NCI-H1105 treated with DMSO at 0.1 percent for 48 hours (cell line): ENCODE measurements at places on chromosomes 5 and 9.

GRCh38 chr9:109317311-109317978, 3.4 kb downstream of the EPB41L4B start:
- peak; percentile 47 for DNase-seq

GRCh38 chr5:38582293-38582974, 26.0 kb upstream of the LIFR start:
- DNase-seq, result no peak

- DNase-seq, result no peak
Measured at GRCh38 chr5:169637549-169638121, 560 bp downstream of the DOCK2 start.

DNA sequence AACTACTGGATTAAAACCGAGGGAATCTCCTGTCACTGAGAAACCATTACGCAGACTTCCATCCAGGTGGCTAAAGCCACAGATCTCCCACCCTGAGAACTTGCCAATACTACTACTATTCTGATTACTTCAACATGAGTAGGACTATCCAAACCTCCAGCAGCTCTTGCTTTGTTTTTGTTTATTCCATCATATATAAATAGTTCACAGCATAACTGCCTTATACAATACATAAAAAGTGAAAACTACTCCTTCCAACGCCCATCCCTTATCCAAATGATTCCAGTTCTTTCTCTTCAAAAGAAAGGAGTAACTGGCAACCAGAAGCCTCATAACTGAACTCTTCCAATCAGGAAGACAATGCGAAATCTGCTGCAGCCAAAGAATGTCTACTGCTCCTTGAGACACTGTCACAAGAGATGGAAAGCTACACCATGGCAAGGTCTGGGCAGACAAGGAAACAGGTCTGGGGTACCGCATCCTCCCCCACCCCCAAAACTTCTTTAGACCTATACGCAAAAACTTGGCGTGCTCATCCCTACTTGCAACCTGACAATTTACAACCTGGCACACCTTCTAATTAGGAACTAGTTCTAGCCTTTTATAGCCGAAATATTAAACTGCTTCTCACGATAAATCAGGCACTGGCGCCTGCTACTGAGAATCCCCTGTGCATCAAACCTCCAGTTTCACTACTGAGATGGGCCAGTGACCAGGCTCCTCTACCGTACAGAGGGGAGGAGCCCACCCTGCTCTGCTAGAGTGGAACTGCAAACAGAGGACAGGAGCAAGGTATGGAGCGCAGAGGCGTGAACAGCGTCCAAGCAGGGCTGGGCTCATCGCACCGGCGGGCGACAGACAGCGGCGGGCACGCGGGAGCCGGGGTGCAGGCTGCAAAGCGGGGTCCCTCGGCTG, 986 bp downstream of the PLPP1 start:
- peak; percentile 45 for DNase-seq

- DNase-seq, result no peak
Measured at GRCh38 chr5:169195601-169196000, 105.3 kb downstream of the SLIT3 start.

- DNase-seq, result no peak
Measured at GRCh38 chr5:158039441-158039840, 180.5 kb upstream of the CLINT1 start.

GRCh38 chr9:35748858-35749514, at the start of the genes GBA2 and RGP1:
Gene GBA2, minus strand, starts transcription at chr9:35749228. Its CDS starts 524 bp downstream, at chr9:35748704.
Gene RGP1, plus strand, starts transcription at chr9:35749287. Its CDS starts 469 bp downstream, at chr9:35749756.
- peak; percentile 59 for DNase-seq

DNA sequence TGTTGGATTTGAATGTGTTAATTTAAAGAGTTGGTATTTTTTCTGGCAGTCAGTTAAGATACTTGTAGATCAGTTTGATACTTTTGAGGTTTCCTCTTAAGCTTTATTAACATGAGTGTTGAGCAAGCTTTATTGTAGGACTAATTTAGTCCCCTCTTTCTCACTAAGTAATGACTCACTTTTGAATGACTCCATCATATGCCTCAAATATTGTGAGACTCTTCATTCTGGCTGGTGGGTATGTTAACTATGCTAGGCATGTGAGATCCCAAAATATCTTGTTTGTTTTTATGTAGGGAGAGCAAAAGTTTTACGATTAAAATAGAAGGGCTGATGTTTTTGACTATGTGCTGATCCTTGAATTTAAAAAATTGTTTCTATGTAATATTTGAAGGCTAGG, 355.7 kb downstream of the IZUMO3 start:
- no peak for DNase-seq
